Esophagus squamous epithelium (tissue), 5 donors: ENCODE measurements at places on chromosomes 6 and 20.

DNA sequence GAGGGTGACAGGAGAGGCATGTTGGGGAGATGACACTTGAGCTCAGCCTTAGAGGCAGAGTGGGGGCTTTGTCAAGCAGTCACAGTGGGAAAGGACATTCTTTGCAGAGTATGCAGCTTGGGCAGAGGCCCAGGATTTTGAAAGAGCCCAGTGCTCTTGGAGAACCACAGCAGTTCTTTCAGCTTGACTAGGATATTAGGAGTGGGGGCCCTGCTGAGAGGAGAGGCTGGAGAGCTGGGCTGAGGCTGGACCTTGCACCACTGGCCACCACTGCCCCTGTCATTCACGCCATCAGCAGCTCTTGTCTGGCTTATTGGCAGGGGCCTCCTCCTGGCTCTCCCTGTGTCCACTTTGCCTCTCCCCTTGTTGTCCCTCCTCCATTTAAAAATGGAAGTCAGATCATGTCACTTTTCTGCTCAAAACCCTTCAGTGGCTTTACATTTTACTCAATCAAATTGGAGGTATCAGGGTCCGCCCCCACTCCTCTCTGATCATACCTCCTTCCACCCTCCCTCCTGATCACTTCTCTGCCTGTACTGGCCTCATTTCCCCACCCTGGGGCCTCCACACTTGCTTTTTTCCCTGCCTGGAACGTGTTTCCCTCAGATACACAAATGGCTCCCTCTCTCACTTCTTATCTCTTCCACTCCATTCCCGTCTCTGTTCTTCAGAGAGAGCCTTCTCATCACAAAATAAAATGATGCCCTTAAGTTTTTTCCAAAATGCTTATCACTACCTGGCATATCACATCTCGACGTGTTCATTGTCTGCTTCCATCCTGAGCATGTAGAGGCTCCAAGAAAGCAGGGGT is 10.5 kb downstream of the MANBAL start:
- DNase-seq, result no peak

GRCh38 chr6:12606616-12607015 is 110.0 kb upstream of the PHACTR1 start:
- DNase-seq, result no peak

DNA sequence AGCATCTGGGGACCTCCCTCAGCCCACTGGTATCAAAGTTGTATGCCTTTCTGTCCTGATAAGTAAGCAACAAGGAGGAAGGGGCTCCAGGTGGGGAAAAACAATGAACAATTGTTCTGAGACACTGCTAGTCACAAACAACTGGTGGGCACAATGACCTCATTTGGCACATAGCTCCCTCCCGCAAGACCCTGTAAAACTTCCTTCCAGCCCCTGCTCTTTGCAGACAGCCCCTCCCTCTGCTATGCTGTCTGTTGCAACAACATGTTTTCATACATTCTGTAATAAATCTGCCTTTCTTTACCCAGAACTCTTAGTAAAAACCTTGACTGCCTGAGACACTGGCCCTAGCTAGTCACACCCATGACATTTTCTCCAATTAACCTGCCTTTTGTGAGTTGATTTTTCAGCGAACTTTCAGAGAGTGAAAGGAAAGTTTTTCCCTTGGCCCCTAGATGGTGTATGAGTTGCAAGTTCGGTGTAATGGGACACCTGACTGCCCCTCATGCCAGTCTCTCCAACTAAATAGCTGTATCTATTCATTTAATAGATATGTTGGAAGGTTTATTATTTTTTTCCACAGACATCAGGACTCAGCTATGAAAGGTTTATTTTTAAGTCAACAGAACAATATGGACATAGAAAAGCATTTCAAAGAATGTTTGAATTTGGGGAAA is 142.3 kb upstream of the SLC22A16 start:
- DNase-seq, result no peak

DNA sequence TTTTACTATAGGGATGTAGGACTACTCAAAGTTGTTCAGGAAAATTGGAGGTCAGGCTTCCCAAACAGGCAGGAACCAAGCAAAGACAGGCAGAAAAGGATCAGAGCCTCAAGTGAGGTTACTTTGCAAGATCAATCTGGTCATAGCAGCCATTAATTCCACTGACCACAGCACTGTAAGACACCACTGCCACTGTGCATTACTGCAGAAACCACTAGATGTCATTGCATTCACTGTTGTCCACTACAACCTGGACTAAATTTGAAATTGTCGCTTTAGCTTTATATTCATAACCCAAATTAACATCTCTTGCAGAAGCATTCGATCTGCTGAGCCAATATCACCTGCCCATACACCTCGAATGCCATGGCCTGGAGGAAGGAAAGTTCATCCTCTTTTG is 126.9 kb upstream of the UFL1 start:
- no peak for DNase-seq

DNA sequence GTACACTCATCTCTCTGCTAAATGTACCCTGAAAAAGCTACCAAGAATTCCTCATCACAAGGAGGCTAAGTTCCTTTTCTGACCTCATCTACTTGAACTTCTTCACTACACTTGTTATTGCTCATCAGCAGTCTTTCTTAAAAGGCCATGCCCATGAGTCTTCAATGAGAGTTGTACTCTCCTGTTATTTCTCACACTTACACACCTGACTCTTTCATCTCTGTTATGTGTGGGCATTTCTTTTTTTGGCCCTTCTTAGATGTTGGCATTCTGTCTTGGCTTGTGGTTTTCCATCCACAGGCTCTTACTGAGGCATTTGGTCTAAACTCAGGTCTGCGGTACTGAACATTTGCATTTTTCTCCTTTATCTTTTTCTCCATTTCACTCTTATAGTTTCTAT is 10.7 kb upstream of the SLC17A1 start:
- no peak for DNase-seq

- DNase-seq, result no peak
Measured at GRCh38 chr6:166097914-166098522, 69.6 kb downstream of the TBXT start.

DNA sequence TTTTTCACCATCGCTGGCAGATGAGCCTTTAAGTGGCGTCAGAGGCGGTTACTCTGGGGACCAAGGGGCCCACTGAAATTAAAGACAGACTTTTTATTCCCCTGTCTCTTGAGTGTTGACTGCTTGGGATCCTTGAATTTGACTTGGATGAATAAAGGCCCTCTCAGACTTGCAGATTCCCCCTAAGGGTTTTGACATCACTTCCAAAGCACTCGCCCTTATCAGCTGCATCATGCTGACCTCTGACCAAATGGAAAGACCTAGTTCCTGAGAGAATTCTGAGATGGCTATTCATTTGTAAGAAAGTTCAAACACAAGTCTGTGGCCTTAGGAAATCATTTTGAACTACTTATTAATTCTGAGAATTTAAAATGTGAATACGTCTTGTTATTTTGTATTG is 13.5 kb upstream of the MOXD1 start:
- no peak for DNase-seq

GRCh38 chr20:32352121-32352720 is 5.9 kb upstream of the ASXL1 start:
- no peak for DNase-seq

GRCh38 chr6:1435806-1436205 is 46.4 kb downstream of the FOXF2 start:
- DNase-seq, result no peak

DNA sequence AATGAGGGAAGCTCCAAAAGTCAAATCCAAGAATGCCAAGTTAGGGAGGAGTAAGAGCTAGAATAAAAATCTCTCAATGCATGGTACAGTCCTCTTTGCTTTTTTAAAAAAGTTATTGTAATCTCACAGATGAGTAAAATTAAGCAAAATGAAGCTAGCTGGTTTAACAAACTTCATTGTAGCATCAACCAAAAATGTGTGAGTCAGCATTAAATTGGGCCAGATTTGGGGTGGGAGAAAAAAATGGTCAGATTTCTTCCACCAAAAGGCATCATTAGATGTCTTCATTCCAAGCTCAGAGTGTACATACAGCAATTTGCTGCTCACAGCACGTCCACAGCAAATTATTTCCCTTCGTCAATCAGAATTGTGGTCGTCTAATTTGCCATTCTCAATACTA is 441.5 kb upstream of the FLRT3 start:
- DNase-seq, result no peak

DNA sequence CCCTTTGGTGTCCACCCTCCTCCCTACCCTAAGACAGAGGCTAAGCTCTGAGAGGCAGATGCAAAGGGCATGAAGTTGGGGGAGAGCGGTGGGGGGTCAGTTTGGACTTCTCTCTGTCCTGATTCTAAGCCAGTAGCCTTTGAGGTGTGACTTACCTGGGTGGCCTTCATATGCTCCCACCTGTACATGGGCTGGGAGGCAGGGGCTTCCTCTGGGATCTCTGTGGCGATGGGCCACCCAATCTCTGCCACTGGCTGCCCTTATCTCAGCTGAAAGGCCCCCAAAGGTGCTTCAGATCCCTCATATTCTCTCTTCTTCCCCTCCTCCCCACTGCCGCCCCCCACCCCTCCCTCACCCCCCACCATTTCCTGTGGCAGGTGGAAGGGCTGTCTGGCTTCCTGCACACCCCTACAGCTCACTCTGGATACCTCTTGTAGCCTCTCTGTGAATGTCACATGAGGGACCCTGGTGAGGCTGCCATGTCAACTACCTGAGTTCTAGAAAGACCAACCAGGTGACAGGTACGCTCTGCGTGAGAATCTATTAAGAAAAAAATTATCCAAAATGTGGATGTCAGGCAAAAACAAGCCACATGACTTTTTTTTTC is 34.0 kb downstream of the PNLDC1 start:
- DNase-seq, result no peak

- no peak for DNase-seq
Measured at GRCh38 chr20:36688630-36689029, 42.6 kb upstream of the SLA2 start.

GRCh38 chr20:62887152-62887859 is 25.7 kb upstream of the TCFL5 start:
- no peak for DNase-seq

GRCh38 chr6:33848484-33848883 is 44.7 kb upstream of the MLN start:
- DNase-seq, result no peak

GRCh38 chr6:98583506-98583905 is 250.9 kb upstream of the POU3F2 start:
- no peak for DNase-seq

- no peak for DNase-seq
Measured at GRCh38 chr6:15871276-15871675, 208.4 kb upstream of the DTNBP1 start.

DNA sequence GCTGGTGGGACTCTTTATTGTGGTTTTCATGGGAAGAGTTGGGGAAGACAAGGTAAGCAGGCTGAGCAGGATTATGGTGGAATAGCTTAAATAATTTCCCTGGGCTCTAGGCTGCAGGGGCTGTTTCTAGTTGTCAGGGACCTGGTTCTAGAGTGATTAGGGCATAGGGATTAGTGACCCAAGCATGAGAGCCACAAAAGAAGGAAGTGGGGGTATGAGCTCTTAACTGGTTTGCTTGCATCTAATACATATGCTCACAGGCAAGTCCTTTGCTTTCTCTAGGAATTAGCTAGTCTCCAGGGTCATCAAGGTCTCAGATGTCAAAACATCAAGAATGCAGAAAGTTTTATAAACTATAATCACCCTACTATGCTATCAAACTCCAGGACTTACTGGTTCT is 67.5 kb upstream of the NRN1 start:
- DNase-seq, result no peak

- no peak for DNase-seq
Measured at GRCh38 chr6:7241160-7241559, 71.8 kb downstream of the SSR1 start.

DNA sequence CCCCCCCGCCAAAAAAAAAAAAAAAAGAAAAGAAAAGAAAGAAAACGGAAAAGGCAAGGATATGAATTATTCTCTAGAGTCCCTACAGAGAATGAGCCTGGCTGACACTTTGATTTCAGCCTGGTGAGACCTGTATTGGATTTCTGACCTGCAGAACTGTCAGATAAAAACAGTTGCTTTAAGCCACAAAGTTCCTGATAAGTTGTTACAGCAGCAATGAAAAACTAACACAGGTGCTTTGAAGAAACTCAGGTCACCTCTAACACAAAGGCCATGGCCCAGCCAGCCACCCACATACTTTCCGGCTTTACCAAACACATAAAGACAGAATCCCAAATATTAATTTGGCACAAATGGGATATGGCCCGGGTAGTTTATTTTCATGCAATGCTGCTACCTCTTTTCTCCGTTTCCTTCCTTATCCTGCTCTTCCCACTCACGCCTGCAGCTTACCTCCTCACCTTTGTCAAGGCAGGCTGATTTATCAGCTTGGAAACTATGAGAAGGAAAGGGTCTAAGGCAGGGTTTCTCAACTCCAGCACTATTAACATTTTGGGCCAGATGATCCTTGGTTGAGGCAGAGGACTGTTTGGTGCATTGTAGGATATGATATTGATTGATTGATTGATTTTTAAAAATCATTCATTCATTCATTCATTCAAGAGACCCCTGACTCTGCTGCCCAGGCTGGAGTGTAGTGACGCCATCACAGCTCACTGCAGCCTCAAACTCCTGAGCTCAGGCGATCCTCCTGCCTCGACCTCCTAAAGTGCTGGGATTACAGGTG is 88.1 kb downstream of the ATXN1 start:
- no peak for DNase-seq

DNA sequence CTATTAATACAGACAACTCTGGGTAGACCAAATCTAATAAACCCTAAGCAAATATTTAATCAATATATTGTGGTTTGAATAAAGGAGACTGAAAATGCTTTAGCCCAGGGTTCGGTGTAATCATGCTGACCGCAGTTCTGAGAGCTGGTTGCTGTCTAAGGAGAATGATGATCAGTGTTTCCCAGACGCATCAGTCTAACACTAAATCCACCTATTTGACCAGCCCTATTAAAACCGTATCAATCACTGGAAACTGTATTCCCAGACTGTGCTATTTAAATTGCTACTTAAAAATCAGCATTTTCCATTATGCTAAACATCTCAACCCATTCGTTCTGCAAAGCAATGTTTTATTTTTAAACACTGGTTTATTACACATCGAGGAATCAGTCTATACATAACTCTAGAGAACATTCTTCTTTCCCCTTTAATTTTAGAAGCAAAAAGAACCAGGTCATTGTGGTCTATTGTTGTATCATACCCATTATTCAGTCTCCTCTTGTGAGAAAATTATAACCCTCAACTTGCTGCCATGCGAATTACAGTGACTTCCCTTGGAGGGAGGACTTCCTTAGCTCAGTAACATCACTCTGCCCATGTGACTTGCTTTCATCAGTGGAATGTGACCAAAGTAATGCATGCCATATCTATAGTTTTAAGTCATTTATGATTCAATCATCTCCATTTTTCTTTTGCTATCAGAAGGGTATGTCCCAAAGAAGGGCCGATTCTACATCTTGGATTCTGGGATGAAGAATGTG is 515.2 kb upstream of the JAG1 start:
- DNase-seq, result no peak

DNA sequence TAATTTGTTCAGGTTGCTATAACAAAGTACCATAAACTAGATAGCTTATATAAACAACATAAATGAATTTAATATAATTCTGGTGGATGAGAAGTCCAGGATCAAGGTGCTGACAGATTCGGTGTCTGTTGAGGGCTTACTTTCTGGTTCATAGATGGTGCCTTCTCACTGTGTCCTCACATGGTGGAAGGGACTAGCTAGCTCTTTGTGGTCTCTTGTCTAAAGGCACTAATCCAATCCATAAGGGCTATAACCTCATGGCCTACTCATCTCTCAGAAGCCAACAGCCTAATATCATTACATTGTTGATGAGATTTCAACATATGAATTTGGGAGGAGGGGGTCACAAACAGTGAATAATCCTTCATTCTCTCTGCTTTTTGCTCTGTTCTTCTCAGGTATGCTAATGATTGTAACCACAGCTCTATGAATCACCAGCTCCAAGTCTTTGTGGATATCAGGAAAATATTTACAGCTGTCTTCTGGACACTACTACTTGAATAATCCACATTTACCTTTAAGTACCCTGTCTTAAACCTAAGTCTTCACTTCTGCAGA is 122.3 kb downstream of the NKAIN2 start:
- no peak for DNase-seq
